ENCODE measurements at places on chromosomes 2 and 18. TPM values are rescaled to one million over a fixed set of nuclear protein-coding genes. Genes with fewer than 3 reads are reported as not detected.

DNA sequence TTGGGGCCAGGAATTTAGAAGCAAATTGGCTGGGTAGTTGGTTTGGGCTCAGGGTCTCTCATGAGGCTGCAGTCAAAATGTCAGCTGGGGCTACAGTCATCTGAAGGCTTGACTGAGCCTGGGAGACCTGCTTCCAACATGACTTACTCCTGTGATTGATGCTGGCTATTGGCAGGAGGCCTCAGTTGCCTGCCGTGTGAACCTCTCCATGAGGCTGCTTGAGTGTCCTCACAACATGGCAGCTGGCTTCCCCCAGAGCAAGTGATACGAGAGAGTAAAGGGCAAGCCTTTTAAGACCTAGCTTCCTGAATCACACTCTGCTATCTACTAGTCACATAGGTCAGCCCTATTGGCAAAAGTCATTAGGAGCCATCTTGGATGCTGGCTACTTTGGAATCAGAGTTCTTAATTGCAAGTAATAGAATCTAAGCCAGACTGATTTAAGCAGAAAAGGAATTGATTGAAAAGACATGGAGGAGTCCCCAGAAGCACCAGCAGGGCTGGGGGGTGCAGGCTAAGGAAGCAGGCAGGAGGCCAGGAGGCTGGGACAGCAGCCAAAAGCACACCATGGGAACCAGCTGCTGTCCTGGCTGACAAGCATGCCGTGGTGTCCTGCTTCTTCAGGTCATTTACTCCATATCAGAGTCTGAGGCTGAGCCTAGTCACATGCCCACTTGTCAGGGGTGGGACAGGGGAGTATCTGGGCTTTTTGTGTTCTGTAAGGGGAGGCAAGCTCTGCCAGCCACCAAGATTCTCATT lies 7.8 kb upstream of the GIGYF2 start:
- DNase-seq, result peak; percentile 67

DNA sequence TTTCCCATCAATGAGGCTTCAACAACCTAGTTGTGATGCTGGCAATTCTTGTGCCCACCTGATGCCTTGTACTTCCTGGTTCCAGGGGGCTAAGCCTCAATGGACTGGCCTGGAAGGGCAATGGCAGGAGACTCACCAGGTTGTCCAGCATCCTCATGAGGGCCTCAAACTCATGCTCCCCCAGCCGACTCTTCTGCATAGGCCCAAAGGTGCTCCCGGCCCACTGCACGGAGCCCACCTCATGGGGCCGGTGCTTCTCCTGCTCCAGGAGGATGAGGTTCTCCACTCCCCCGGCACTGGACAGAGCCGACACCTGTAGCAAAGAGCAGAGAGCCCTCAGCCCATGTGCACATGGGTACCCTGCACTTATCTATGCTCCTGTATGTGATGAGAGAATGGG lies 84.5 kb downstream of the ADD2 start:
- no peak for DNase-seq

DNA sequence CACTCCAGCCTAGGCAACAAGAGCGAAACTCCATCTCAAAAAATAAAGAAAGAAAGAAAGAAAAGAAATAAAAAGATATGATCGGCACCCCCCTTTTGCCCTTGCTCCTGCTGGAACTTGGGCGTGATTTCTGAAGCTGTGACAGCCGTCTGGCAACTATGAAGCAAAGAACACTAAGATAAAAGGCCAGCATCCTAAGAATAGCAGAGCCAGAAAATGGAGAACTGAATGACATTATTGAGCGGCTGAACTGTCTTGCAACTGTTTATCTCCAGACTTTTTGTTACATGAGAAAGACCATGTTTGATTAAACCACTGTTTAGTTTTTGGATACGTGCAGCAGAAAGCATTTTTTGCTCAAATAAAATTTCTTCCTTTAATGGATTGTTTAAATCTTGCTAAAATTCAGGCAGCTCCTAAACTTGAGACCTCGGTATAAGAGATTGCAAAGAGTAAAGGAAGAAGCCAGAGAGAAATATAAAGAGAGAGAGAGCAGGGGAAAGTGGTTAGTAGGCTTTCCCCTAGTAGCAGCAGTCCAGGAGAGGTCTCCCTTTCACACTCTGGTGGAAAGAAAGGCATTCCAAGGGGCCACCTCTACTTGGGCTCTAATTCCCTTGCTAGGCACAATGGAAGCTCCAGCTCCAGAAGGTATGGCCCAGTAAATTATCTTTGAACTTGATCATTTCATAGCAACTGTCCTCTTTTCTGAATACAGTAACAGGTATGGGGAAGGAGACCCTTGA lies 8.2 kb upstream of the MBD2 start:
- no peak for DNase-seq

DNA sequence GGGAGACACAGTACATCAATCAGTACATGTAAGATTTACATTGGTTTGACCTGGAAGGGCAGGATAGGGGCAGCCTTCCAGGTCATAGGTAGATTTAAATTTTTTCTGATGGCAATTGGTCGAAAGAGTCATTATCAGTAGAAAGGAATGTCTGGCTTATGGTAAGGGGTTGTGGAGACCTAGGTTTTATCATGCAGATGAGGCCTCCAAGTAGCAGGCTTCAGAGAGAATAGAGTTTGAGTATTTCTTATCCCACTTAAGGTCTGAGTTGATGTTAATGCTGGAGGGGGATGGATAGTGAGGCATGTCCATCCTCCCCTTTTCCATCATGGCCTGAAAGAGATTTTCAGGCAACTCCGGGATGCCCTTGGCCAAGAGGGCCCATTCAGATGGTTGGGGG lies 60.7 kb downstream of the SPTBN1 start:
- DNase-seq, result no peak

The POTEE gene
- 0.44 TPM for total RNA-seq

GRCh38 chr2:86068136-86068588 lies 37.5 kb downstream of the POLR1A start:
- no peak for DNase-seq

- DNase-seq, result no peak
These were observed 175.1 kb downstream of the ACKR3 start for GRCh38 chr2:236744716-236745115.

DNA sequence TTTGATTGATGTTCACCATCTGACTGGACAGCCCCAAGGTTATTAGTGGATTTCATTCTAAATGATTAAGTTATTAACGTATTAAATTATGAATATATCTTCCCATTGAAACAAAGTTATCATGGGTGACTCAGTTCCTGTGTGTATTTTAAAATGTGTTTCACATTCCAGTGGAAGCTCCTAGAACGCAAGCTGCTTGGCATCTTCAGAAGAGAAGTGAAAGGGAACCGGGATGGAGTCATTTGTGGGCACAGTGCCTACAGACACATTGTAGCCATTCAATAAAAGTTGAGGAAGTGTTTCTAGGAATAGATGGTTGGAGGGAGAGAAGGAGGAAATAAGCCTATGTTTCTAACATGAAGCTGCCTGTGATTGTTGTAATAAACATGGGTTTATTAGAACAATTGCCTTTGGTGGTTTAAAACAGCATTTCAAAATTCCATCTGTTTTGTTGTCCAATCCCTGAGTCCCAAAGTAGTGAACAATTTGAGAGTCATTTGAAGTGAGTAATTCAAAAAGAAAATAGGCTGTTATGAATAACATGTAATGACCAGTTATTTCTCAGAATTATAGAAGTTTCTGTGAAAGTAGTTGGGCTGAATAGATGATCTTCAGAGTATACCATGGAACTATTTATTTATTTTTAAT lies 143.5 kb downstream of the PKP4 start:
- DNase-seq, result peak; percentile 81

The SPR gene
- total RNA-seq, result 51.6 TPM

Data from lung microvascular endothelial cell (primary cell).